ENCODE measurements at places on chromosomes 16 and 17.
A peak's percentile ranks its signal among the peaks of the same experiment; 100 is the strongest.

GRCh38 chr17:39659279-39660010 lies 5.7 kb upstream of the TCAP start:
- DNase-seq, result no peak

DNA sequence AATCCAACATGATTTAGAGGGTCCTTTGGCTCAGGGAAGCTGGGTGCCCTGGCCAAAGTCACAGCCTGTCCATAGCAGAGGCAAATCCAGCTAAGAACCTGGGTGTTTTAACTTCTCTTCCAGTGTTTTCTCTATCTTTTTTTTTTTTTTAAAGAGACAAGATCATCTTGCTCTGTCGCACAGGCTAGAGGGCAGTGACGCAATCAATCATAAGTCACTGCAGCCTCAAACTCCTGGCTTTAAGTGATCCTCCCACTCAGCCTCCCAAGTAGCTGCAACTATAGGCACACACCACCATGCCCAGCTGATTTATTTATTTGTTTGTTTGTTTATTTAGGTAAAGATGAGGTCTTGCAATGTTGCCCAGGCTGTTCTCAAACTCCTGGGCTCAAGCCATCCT lies 14.8 kb upstream of the GRIN2A start:
- DNase-seq, result no peak

DNA sequence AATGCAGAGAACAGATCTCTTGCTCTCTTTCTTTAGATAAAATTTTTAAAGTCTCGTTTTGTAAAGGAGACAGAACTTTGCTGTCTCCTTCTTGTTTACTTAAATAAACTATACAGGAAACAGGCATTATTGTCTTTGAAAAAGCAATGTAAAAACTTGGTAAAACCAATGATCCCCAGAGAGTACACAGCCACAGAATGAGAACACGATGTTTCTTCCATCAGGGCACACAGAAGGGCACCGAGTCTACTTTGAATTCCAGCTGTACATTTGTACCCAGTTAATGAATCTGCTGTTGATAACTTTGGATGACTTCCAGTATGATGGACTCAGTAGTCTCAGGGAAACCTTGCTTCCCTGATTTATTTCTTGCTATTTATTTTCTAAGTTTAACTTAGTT lies 8.1 kb upstream of the TMEM100 start:
- DNase-seq, result no peak

DNA sequence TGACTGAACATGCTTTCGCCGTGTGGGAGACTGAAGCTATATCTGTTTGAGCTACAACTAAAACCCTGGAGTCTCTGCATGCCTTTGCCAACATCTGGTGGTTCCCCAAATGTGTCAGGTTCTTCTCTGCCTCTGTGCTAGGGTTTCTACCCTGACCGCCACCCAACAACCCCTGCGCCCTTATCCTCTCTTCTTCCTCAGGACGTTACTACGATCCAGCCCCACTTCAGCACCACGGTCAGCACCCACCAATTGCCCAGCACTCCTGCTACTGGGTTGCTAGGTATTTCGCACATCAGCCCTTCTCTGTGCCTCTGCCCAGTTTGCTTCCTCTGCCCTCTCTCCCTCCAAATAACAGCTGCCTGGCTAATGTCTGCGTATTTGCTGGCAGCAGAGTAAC lies 106.3 kb upstream of the HSBP1 start:
- DNase-seq, result no peak

DNA sequence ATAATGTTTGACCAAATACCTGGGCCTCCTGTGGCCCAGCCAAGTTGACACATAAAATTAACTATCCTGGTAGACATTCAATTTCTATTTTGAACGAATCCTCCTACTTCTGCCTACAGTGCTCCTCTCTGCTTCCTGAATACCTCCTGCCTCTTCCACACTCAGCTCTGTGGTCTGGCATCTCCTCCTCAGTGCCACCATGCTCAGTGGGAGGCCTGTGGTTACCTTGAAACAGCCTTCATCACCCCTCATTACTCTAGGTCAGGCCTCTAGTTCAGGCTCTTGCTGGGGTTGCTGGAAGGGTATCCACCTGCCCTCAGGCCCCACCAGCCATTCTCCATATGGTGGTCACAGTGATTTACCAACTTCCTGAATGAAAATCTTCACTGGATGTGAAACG lies 5.1 kb downstream of the LYRM9 start:
- DNase-seq, result no peak

- DNase-seq, result no peak
Measured at GRCh38 chr17:79465681-79466025, 145.2 kb downstream of the RBFOX3 start.

DNA sequence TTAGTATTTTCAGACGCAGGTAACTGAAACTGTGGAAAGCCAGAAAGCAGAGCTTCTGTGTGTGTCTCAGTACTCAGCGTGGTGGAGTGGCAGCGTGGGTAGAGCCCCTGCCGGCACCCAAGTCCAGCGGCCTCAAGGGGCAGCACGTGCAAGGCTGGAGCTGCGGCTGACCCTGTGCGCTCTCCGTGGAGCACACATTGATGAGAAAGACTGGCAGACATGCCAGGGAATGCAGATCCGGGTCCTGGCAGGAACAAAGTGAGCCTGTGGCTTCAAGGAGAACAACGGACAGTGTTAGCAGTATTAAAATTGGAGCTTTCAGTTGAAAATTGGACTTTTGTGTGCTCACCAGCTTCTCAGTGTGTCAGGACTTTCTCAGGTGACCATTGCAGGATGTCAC lies 23.3 kb downstream of the ZC3H18 start:
- DNase-seq, result no peak

DNA sequence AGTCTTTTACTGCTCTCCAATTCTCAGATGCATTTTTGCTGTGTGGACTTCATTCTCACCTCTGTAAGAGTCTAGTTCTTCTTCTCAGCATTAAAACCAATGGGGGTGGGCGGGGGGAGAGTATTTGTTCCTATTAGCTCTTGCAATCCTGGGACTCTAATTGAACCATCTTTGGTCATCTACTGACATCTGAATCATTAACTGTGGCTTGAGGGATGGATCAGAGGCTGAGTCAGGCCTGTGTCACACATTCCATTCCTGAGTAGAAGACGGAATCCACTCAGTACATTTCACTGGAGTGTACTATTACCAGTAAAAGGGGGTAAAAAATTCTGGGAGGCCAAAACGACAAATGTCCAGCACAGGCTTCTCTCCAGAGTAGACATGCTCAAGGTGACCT lies 12.8 kb upstream of the ZNF23 start:
- DNase-seq, result no peak

DNA sequence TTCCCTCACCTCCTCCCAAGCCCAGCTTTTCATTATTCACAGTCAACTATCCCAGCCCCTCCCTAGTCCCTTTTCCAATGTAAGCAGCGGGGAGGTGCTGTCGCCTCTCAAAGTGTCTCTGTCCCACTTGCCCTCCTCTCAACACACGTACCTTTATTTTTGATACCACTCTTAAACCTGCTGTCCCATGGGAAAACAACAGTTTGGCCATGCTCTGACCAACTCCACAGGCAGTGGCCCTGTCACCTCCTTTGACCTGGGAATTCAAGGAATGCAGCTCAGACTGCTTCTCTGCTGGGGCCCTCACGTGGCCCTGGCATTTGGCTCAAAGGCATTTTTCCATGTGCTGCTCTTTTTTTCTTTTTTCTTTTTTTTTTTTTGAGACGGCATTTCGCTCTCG lies 4.2 kb downstream of the LYRM9 start:
- no peak for DNase-seq

GRCh38 chr17:3528403-3528851 lies 29.2 kb downstream of the TRPV3 start:
- DNase-seq, result no peak

DNA sequence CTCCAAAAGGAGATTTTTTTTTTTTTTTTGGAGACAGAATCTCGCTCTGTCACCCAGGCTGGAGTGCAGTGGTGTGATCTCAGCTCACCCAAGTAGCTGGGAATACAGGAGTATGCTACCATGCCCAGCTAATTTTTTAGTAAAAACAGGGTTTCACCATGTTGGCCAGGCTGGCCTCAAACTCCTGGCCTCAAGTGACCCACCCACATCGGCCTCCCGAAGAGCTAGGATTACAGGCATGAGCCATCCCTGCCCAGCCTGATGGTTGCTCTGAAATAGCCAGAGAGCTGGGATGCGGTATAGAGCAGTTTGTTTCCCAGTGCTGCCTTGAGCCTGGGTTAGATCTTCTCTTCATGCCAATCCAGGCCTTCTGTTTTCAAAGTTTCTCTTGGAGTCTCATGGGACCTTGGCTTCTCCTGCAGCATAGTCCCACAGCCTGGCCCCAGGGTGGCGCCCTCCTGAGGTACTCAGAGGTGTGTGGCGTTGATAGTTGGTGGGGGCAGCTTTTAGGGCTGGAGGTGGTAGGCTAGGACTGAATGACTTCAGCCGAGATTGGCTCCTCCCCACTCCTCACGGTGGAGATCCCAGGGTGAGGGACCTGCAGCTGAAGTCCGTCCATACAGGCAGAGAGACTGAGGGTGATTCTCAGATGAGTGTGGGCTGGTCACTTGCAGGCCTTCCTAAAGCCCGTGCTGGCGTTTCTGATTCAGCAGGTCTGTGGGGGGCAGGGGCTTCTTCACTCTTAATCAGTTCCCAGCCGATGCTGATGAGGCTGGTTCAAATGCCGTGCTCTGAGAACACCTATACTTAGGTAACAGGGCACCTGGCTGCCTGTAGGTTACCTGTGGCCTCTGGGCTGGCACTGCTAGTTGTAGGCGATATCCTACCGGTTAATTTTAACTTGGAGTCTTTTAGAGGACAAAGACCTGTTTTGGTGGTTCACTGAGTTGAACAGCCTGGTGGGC lies 52.0 kb downstream of the TNFRSF13B start:
- peak; percentile 19 for DNase-seq

GRCh38 chr16:81996664-81997509 lies 14.4 kb downstream of the SDR42E1 start:
- DNase-seq, result no peak

DNA sequence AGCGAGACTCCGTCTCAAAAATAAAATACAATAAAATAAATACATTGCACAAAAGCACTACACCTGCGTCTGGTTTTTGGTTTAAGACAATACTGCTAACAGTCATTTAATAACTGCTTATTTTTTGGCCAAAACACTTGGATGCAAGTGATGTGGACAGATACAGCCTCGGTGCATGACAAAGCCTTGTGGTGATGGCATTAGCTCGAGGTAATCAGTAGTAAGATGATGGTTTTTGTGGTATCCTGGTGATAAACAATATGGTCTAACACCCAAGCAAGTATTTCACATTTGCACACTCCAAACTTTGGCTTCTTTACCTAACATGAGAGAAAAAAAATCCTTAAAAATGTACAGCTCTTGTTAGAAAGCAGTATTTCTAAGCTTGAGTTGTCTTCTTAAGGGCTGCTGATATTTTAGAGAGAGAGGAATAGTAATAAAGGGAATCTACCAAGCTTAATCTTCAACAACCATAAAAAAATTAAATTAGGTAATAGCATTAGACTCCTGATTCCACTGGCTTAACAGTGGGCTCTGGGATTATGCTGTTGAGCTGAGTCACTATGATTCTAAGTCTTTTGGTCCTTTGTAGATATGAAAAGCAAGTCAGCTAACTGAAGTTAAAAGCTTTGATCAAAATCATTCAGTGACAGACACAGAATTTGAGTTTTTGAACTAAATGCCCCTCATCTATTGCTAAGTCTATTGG lies 111.1 kb downstream of the VPS53 start:
- no peak for DNase-seq

- DNase-seq, result peak; percentile 57
Measured at GRCh38 chr16:46830417-46830901, 521 bp downstream of the C16orf87 start.

DNA sequence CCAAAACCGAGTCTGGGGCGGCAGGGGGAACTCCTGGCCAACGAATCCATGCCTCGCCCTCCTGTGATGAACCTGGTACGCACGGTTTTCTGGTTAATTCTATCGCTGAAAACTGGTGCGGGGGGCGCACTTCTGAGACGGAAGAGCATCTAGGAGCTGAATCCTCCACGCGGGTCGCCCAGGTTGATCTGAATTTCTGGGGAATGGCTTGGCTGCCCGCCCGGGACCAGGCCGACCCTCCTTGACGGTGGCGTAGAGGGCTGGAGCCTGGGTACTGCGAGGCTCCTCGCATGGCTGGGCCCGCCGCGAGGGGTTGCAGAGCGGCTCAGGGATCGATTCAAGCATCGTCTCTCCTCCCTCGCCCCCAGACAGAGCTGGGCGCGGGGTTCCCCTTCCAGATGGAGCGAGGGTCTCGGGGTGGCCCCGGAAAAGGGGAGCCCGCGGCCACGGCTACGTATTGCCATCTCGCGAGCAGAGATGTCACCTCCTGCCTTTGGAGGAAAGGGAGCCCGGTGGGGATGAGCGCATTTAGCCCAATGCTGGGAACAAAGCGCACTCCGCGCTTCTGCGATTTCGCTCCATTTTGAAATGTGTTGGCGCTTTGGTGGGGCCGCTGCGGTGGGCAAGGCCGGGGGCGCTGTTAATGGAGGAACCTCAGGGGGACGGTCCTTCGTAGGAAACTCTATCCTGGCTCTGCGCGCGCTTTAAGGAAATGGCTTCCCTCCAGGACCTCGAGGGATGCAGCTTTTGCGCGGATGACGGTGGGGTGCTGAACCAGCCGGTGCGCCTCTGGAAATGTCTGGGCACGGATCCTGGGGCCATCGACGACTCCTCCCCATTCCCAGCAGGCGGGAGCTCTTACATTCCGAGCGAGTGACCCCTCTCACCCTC lies 2.7 kb downstream of the MAPT start:
- no peak for DNase-seq

GRCh38 chr17:5705081-5705875 lies 121.0 kb upstream of the NLRP1 start:
- DNase-seq, result no peak

DNA sequence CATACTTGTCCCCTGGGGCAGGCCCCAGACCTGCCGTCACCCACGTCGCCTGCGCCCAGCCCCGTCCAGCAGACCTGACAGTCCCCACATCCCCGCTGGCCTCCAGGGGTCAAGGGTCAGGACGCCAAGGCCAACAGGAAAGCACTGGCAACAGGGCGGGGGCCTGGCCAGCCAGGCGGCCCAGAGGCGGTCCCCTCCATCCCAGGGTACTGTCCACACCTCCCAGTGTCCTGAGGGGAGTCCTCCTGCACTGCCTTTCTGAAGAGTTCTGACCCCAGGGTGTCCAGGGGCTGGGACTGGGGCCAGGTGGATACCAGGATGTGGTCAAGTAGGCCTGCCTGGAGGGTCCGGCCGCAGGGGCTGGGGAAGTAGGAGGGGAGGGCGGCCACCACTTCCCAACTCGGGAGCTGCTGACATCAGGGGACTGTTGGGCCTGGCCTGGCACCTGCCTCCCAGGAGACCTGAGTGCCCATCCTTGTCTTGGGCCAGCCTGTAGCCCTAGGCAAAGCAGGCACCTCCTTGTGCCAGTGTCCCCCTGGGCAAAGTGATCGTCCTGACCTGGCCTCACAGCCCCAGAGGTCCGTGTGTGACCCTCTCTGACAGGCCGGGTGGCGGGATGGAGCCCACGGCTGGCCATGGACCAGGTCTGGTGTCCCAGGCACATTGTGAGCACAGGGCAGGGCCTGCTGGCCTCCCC lies 6.7 kb upstream of the AXIN1 start:
- no peak for DNase-seq

GRCh38 chr16:69522732-69523404 lies 42.9 kb upstream of the NFAT5 start:
- DNase-seq, result peak; percentile 50
